Stimulated activated CD4-positive, alpha-beta T cell treated with anti-CD3 and anti-CD28 coated beads, Interleukin-2, amount 100 ng/mL, for 4 hours (primary cell): ENCODE measurements at places on chromosomes 3 and 15.

- no peak for DNase-seq
Observed at GRCh38 chr3:12503126-12503957, 19.1 kb downstream of the TSEN2 start.

DNA sequence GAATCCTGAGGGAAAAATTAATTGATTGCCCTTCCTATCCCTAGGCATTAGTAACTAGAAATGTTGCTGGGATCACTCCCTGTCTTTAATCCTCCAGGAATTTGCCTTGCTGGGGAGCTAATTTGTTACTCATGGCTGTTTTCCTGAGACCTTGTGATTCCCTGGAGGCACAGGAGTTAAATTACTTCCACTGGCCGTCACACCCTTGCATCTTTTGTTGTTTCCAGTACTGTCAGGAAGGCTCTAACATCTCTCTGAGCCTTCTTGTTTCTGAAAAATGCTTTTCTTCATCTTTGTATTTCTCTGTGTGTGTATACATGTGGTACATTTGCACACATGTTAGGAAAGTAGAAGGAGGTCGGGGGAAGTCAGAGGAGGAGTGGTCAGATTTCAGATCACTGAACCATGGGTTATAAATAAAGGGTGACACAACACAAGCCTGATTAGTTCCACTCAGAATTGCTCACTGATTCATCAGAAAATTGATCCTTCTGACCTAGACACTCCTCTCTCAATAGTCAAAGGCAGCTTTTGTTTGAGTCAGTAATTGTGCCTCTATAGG lies 23.5 kb upstream of the LRRFIP2 start:
- no peak for DNase-seq

- DNase-seq: no peak
Observed at GRCh38 chr3:39779511-39780230, 29.7 kb upstream of the MYRIP start.

DNA sequence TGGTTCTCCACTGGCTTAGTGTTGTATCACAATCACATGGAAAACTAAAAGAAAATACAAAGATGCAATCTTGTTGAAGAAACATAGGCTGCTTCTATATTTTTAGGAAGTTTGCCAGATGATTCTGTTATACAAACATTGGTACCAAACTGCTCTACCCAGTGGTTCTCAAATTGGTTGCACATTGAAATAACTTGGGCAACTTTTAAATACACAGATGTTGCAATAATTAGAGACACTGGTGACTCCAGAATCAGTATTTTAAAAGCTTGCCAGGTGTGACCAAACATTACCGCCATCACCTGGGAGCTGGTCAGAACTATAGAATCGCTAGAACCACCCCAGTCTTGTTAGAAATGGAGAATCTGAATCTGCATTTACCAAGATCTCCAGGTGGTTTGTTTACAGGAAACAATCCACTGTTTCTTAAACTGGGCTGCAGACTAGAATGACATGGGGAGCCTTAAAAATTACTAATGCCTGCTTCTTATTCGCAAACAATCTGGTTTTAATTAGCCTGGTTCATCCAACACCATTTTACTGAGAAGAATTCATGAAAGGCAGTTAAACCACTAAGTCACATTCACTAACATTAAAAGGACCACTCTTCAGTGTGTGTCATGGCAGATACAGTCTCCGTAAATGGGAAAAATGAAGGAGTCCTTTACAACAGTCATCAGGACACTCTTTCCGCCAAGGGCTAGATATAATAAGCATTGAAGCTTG lies 76.5 kb downstream of the ACAP2 start:
- DNase-seq: no peak

- DNase-seq: no peak
Observed at GRCh38 chr15:70018646-70019600, 78.8 kb downstream of the TLE3 start.

DNA sequence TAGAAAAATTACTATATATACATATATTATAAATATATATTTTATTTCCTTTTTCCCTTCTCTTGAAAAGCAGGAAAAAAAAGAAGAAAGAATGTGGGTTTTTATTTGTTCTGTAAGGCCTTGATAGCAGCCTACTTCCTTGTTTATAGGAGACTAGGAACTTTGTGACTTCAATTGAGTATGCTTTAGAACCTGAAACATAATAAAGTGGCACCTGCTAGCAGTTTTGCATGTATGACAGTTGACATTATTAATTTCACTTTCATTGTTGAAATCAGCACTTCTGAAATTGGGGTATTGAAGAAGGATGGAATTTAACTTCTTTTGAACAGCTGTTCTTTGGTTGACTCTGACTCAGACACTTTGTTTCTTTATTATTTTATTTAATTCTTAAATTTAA lies 56.9 kb downstream of the GLCE start:
- no peak for DNase-seq

GRCh38 chr15:42508263-42508690 lies 12.8 kb downstream of the SNAP23 start:
- DNase-seq: no peak

DNA sequence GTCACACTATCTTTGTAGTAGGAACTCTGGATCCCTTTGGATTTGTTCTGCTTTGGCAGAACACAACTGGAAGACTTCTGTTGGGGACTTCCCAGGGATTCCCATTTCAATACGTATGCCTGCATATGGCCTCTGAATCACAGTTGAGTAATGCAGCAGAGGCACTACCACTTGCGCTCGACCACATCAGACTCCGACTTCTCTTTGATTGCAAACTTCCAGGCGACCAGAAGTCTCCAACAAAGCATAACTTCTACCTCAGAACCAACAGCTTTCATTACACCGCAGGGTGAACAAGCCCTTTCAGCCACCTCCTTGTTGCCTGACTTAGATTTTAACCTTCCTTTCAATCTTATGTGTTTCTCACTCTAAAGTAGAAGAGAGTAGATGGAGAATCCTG lies 924.4 kb downstream of the IGSF11 start:
- no peak for DNase-seq

DNA sequence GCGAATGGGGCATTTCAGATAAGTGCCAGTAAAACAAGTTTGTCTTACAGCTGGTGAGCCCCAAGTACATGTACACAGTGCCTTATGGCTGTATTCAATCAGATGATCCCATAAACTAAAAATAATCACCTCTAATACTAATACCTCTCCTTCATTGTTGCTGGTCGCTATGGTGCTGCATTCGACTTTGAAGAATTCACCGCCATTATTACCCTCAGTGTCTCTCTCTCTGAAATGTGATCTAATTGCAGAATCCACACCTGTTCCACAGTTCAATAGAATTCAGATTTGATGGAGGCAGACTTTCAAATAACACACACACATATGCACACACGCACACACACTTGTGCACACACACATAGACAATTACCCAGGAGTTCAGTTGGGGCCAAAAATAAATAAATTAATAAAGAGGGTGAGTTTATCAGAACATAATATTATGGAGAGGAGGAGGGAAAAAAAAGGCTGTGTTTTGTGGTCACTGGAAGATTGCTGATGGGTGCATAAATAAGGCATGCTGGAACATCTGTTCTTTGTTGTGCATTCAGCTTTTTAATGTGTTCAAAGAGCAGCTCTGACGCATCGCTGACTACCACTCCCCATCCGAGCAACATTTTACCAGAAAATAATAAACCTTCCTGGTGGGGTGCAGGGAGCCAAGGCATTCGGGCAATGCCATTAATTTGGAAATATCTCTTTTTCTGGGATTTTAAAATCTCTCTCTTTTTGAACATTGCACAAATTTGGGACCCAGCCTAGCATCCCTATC lies 235.7 kb downstream of the SATB1 start:
- DNase-seq: no peak

DNA sequence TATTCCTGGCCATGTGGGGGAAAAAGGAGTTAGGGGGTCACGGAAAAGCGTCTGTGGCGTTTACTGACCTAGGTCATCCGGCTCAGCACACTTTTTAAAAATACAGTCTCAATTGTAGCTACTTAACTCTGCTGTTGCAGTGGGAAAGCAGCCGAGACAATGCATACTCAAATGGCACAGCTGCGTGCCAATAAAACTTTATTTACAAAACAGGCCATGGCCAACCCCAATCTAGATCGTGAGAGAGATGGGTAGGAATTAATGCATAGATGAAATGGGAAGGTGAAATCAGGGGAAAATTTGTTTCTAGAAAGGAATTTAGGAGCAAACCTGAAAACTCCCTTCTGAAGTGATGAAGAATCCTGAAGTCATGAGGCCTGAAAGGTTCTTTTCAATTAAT lies 22.0 kb upstream of the FRMD4B start:
- DNase-seq: no peak

DNA sequence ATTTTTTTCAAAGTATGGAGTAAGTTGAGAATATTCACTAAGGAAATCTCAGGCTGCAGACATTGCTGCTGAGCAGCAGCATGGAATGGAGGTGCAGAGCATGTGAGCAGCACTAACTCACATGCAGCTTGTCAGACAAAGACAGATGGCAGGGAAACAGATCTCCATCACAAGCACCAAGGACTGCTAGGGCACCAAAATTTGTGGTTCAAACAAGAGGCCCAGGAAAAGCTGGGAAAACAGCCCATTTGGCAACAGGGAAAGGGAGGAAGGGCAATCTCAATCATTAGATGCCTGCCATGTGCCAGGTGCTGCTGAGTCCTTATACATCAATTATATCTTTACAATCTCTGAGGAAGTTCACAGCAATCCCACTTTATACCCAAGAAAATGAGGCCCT lies 47.2 kb upstream of the EIF1B start:
- DNase-seq: no peak

- DNase-seq: no peak
Observed at GRCh38 chr3:86554383-86554782, 436.6 kb downstream of the VGLL3 start.

- no peak for DNase-seq
Observed at GRCh38 chr15:80547264-80547663, 143.1 kb downstream of the ARNT2 start.

- DNase-seq: no peak
Observed at GRCh38 chr3:42290966-42291714, 25.2 kb upstream of the CCK start.

DNA sequence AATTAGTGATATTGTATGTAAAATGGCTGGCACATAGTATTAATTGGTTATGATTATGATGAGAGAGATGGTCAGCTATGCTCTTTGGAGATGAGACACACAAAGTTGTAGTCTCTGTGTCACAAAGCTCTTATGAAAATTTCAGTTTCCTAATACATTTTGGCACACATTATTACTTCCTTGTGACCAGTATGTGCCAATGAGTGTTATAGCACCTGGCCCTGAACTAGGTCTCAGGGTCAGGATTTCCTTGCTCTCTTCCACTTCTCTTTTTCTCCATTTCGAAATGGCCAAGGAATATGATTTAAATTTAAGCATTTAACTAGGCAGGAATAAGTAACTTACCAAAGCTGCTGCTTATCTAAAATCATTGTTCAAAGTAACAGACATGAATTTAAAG lies 28.0 kb downstream of the TIPARP start:
- no peak for DNase-seq

GRCh38 chr15:42727750-42728381 lies 9.1 kb downstream of the CDAN1 start:
- DNase-seq: no peak

- DNase-seq: no peak
Observed at GRCh38 chr3:59751606-59752005, 701.8 kb upstream of the CFAP20DC start.

GRCh38 chr3:61065451-61066011 lies 185.7 kb downstream of the FHIT start:
- DNase-seq: no peak

- DNase-seq: peak; percentile 76
Observed at GRCh38 chr15:40593588-40594428, at the start of gene KNL1. TSS of gene KNL1 (plus strand) at chr15:40594249. CDS start at chr15:40602932, 8,683 bp downstream.

GRCh38 chr3:20320489-20320888 lies 134.5 kb upstream of the SGO1 start:
- DNase-seq: no peak

- no peak for DNase-seq
Observed at GRCh38 chr15:39242345-39242744, 338.5 kb upstream of the THBS1 start.

DNA sequence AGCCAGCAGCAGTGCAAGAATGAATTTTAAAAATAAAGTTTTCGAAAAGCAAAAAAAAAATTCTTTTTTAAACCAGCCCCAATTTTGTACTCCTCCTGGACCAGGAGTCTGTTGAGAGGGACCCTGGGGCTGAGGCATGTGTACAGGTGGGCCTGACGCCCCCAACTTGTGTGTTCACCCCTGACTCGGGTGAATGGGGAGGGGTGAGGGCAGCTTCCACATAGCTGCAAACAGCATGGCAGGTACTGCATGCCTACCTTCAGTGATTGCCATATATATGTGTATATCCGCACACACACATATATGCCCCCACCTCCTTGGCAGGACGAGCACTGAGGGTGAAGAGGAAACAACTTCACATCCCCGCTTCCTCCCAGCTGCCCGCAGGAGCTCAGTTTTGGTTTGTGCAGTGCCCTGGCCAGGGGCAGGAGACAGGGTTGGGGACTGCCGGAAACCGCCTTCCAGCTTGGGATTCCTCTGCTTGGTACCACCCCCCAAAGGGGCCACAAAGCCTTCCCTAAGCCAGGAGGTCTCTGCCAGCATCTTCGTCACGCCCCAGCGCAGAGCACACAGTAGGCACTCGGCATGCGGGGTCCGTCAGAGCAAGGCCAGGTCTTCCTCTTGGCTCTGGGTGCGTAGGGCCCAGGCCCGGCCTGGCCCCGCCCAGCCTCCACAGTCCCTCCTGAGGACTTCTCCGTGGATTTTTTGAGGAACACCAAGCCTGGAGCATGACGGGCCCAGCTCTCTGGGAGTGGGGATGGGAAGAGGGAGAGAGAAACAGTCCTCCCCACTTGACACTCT lies 61.8 kb upstream of the RPL32 start:
- DNase-seq: no peak

DNA sequence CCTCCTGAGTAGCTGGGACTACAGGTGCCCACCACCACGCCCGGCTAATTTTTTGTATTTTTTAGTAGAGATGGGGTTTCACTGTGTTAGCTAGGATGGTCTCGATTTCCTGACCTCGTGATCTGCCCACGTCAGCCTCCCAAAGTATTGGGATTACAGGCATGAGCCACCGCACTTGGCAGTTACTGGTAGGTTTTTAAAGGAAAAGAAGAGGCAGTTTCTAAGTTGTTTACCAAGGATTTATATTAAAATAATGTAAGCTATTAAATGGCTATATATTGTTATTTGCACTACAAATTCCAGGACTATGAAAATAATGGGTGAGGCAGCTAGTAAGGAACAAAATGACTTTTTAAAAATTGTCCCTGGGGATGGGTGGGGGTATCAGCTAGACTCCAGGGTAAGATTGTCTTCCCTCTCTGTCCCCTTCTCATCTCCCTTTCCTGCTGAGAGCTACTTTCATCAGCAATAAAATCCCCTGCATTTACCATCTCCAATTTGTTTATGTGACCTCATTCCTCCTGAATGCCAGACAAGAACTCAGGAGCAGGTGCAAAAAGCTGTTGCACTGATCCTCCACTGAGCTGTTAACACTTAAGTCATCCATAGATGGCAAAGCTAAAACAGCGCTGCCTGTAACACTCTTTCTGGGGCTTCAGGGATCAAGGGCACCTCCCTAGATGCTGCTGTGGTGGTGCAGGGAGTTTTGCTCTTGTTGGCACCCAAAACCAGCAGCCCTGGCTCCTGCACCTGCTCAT lies 165.2 kb downstream of the ZPLD1 start:
- no peak for DNase-seq

DNA sequence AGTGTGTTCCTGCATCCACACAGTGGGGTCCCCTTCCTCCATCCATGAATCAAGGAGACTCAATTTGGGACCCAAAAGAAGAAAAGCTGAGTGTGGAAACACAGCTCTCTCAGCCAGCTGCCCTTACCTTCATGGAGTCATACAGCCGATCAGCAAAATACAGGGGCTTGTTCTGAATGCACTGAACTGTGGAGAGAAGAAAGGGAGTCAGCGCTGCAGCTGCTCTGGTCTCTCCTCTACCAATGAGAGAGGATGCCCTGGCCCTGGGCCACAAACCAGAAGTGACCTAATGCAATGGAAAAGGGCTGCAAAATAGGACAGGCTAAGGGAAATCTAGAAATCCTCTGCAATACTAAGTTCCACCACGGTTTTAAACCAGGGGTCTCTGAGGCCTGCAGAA lies 46.7 kb downstream of the ANXA2 start:
- no peak for DNase-seq
